Activated gamma-delta T cell treated with anti-CD3 and anti-CD28 coated beads, Interleukin-2, amount 50 U/mL, for 16 hours (primary cell): ENCODE measurements at places on chromosomes 3 and 15.

DNA sequence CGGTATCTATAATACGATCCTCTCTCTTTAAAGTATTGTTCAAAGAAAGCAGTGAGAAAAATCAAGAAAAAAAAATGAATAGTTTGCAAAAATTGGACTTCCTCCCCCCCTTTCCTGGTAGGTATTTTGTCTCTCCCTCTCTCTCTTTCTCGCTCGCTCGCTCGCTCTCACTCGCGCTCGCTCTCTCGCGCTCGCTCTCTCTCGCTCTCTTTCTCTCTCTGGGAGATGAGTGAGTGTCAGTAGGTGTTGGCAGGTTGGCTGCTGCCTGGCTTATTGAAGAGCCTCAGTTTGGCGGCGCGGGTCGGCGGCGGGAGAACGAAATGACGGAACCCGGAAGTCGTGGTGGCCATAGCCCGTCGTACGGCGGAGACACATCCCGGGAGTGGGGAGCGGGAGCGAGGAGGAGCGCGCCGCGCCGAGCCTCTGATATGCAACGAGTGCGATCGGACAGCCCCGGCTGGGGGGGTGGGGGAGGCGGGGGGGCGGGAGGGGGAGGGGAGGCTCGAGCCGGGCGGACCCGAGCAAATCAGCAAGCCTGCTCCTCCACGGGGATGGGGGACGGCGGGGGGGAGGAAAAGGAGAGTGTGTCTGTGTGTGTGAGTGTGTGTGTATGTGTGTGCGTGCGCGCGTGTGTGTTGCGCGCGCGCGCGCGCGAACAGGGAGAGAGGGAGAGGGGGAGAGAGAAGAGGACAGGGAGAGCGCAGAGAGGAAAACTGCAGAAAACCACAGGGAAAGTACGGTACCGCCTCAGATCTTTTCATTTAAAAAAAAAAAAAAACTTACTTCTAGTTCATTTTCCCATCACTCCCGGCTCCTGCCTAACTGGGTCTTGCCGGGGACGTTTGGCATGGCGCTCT is at the start of gene MEIS2:
TSS of gene MEIS2 (minus strand) at position 441 of the 857 bp plus-strand sequence. CDS start 1,083 bp downstream, outside the sequence.
- no peak for DNase-seq

DNA sequence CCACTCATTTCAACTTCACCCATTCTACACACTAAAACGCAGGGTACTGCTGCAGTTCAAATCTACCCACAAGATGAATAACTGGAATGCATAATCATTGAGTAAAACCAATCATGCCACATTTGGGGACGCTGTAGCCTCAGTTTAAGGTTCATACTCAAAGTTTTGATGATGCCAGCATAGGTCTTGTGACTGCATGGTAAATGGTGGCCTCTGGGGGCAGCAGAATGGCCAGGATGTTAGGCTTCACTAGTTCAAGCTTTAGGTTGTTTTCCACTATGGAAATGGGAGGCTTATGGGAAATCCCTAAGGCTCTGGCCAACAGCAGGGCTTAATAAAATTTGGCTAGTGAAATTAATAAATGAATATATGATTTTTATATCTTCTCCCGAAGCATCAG is 104.3 kb upstream of the TSC22D2 start:
- no peak for DNase-seq

GRCh38 chr15:46921891-46922290 is 795.4 kb upstream of the SEMA6D start:
- DNase-seq = no peak

- DNase-seq = no peak
Observed at GRCh38 chr15:36688310-36689011, 109.0 kb downstream of the CDIN1 start.

DNA sequence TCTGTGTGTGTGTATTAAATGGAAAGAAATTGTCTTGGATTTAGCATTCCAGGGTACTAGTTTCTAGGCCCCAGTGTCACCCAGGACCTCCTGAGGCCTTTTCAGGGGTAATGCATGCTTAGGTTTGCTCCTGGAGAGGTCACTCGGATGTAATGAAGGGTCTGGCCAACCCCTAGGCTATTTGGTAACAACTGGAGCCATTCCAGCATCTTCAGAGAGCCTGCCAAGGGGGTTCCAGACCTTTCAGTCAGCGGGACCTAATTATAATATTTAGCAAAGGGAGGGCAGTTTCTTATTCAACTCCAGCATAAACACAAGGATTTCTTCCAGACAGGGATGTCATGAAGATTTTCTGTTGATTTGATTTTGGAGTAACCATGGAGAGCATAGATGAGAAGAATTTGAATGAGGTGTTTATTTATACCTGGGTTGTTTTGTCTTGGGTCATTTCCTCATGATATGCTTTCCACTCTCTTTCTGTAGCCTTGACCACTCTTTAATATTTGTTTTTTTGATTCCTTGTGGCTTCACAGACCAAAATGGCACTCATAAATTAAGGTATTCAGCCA is 17.4 kb downstream of the KAT2B start:
- DNase-seq = no peak
